ENCODE measurements at places on chromosomes 13 and 19.

GRCh38 chr13:75670496-75670895 is 34.4 kb downstream of the LMO7 start:
- DNase-seq = peak; percentile 28

GRCh38 chr13:32759152-32759551 is 172.9 kb downstream of the PDS5B start:
- DNase-seq = no peak

GRCh38 chr13:111658145-111659100 is 338.0 kb downstream of the TEX29 start:
- DNase-seq = peak; percentile 52

GRCh38 chr13:93589788-93590187 is 363.2 kb downstream of the GPC6 start:
- DNase-seq = no peak

- DNase-seq = no peak
Measured at GRCh38 chr19:44990459-44990858, 10.8 kb upstream of the RELB start.

GRCh38 chr13:83620530-83621220 is 261.6 kb downstream of the SLITRK1 start:
- DNase-seq = no peak

- no peak for DNase-seq
Measured at GRCh38 chr13:51645154-51645650, 60.9 kb downstream of the WDFY2 start.

- no peak for DNase-seq
Measured at GRCh38 chr13:70969321-70969720, 861.1 kb upstream of the KLHL1 start.

Measured in MG63 (cell line).